ENCODE measurements at places on chromosomes 2 and 18.

- DNase-seq = no peak
Observed at GRCh38 chr2:22855761-22856184, 529.2 kb upstream of the KLHL29 start.

DNA sequence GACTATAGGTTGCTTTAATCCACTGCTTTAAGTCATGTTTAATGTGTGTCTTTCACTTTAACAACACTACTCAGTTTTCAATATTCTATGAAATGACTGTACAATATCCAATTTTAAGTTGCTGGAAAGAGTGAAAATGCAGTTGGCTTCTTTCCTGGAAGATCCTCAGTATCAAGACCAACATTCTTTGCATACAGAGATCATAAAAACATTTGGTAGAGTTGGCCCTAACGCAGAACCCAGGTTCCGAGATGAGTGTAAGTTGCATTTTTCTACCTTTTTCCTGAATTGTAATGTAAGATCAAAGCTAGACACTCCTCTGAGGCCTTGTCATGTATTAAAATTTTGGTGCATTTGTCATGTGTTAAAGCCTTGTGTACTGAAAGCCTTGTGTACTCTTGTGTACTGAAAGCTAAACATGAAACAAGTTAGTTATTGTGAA, 42.9 kb upstream of the TNFRSF11A start:
- no peak for DNase-seq

GRCh38 chr2:45938649-45939511, 287.4 kb downstream of the PRKCE start:
- no peak for DNase-seq

GRCh38 chr2:197297772-197298318, 12.7 kb downstream of the ANKRD44 start:
- DNase-seq = no peak
